ENCODE measurements at places on chromosomes 3 and 15. TPM values are rescaled to one million over a fixed set of nuclear protein-coding genes. Genes with fewer than 3 reads are reported as not detected.
A peak's percentile ranks its signal among the peaks of the same experiment; 100 is the strongest.

GOLGA6L9 gene
- polyA plus RNA-seq = 22.1 TPM

- DNase-seq = no peak
Measured at GRCh38 chr3:169131690-169132464, 531.6 kb downstream of the MECOM start.

DNA sequence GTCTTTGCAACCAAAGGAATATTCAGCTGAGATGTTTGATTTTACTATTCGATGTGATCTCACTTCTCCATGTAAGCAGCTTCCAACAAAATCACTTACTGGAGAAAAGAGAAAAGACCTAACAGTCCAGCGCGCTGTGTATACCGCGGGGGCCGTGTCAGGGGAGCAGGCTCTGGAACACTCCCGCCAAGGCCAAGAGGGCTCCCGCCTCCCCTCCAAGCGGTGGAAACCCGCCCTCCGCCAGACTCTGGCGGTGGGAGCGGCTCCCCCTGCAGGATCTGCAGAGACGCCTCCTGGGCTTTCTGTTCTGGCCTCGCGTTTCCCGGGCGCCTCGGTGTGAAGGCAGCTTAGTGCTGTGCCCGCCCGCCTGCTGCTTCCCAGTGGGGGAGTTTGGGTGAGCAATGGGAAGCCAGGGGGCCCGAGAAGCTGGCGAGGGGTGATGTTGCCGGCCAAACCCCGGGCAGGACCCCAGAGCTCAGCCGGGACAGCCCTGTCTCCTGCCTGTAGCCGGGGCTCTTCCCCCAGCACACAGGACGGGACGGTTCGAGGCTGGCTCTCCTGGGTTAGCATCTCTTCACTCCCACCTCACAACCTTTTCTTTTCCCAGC, 36.3 kb downstream of the CHST14 start:
- peak; percentile 76 for DNase-seq

DNA sequence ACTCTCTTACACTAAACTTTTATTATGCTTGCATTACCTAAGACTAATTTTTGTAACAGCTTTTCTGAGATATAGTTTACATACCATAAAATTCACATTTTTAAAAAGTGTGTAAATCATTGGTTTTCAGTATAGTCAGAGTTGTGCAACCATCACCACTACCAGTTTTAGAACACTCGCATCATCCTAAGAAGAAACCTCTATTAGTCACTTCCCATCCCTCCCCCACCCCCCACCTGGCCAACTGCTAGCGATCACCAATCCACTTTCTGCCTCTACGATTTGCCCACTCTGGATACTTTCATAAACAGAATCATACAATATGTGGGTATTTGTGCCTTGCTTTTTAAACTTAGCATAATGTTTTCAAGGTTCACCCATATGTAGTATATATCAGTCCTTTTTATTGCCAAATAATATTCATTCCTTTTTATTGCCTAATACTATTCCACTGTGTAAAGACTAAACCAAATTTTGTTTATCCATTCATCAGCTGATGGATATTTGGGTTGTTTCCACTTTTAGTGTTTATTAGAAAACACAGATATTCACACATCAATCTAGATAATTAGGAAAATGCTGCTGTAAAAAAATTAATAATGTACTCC, 23.0 kb downstream of the UBP1 start:
- DNase-seq = no peak

- no peak for DNase-seq
Measured at GRCh38 chr3:176755977-176756376, 441.3 kb downstream of the TBL1XR1 start.
